ENCODE measurements at places on chromosomes 3 and 15.

DNA sequence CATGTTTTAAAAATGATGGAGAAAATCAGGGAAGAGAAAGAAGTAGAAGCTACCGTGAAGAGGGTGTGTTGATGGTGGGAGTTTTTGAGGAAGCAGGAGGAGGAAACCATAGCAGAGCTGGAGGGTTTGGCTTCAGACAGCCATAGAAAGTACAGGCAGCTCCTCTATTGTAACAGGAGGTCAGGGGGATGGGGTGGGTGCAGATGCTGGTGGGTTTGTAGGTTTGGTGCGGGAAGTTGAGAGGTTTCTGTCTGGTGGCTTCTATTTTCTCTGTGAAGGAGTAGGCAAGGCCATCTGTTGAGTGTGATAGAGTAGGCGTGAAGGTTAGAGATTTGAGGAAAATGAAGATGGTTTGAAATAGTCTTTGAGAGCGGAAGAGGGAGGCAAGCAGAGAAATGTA lies 97.7 kb upstream of the TBC1D5 start:
- no peak for DNase-seq

- DNase-seq: no peak
These were observed 12.0 kb downstream of the LYSMD4 start for GRCh38 chr15:99721104-99721778.

DNA sequence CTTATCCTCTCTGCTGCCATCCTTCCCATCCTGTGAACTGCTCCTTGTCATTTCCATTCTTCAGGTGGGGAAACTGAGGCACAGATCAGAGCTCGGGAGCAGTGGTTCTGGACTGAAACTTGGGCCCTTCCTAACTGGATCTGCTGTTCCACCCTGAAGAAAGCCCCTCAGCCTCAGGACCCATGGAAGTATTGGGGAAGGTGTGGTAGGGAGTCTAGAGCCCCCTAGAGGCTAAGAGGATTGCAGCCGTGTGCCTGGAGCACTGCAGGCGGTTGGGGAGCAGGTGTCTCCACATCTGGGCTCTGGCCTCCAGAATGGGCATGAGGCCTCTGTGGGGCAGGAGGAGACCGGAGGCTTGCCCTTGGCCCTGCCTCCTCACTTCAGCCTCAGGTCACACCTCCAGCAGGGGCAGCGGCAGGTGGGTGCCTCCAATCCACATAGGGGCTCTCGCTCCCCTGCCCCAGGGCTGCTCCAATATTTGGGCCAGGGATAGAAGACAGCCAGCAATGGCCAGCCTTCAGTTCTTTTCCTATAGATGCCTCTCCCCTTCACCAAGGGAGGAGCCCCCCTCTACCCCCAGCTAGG lies 28.1 kb downstream of the DNAJB8 start:
- no peak for DNase-seq

- DNase-seq: no peak
These were observed 51.0 kb upstream of the ATOSA start for GRCh38 chr15:52730173-52730572.

- DNase-seq: no peak
These were observed 515.2 kb downstream of the NTRK3 start for GRCh38 chr15:87741350-87741749.

- DNase-seq: no peak
These were observed 103.0 kb downstream of the ZNF385D start for GRCh38 chr3:21647961-21648360.

- no peak for DNase-seq
These were observed 23.0 kb downstream of the PLA2G4E start for GRCh38 chr15:41997845-41998244.

- DNase-seq: no peak
These were observed 2.1 kb downstream of the AMIGO3 start for GRCh38 chr3:49717211-49717958.

DNA sequence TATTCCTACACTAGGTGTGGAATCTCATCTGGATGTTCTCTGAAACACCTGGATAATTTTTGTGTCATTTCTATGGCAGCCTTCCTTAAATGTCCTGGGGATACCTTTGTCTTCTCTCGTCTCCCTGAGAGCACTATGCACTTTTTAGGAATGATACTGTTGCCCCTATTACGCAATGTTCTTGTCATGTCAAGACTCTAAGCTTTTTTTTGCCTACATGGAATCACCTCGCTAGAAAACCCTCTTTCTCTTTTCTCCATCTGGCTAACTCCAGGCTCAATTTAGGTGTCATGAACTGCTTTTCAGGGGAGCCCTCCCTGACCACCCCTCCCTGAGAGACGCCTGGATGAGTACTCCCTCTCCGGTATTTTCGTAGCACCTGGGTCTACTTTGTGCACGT lies 81.3 kb downstream of the SOX2 start:
- no peak for DNase-seq

GRCh38 chr15:61784734-61785133 lies 275.5 kb downstream of the VPS13C start:
- no peak for DNase-seq

- DNase-seq: no peak
These were observed 135.6 kb downstream of the ADAMTS9 start for GRCh38 chr3:64552160-64552559.

DNA sequence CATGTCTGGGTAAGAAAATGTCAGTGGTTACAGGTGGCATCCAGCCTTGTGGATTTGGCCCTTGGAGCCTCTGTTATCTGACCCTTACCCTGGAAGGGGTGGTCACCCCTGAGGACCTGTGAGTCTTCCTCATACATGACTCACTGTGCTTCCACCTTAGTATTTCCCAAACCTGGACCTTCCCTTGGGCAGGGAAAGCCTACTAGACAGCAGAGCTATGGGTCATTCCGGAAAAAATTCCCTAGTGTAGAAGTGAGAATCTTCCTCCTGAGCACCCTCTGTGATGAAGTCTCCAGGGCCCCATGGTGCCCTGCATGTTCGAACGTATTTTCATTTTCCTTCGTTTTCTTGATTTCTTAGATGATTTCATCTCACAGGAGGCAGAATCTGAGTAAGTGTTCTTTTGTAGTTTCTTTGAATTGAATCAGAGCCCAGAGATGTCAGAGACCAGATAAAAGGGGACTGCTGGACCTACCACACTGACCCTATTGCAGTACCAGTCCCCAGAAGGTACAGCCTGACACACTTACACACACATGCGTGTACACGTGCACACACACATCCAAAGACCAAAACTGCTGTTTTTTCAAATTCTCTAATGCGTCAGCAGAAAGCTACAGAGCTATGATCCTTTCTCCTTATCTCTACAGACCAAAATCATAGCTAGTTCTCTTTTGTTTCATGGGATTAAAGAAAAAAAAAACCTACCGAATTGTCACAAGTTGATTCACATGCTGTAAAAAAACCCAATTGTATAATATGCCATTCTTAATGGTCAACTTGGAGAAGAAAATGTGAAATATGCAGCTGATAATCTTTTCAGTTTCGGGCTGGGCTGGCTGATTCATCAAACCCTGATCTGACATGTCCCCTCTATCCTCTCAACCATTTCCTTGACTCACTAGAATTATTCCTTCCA lies 50.5 kb upstream of the ARHGEF3 start:
- no peak for DNase-seq

- no peak for DNase-seq
These were observed 52.8 kb downstream of the RAF1 start for GRCh38 chr3:12611117-12611516.

GRCh38 chr3:101084404-101084803 lies 91.2 kb upstream of the ABI3BP start:
- no peak for DNase-seq

- no peak for DNase-seq
These were observed 3.9 kb downstream of the HSPBAP1 start for GRCh38 chr3:122789585-122790273.

GRCh38 chr3:38102444-38102814 lies 34.5 kb downstream of the ACAA1 start:
- DNase-seq: no peak

- peak; percentile 59 for DNase-seq
These were observed 17.9 kb downstream of the ARHGEF3 start for GRCh38 chr3:56783644-56784447.

GRCh38 chr3:4514321-4514720 lies 21.2 kb downstream of the ITPR1 start:
- DNase-seq: no peak

DNA sequence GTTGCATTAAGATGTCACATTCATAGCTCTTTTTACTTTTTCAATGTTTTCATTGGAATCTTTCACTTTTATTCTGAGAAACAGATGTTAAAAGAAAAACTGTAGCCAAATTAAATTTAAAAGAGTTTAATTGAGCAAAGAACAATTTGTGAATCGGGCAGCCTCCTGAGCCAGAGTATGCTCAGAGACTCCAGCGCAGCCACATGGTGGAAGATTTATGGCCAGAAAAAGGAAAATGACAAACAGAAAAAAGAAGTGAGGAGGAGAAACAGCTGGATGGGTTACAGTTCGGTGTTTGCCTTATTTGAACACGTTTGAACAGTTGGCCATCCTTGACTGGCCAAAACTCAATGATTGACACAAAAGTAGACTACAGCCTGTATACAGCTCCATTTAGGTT lies 33.8 kb upstream of the RAB11A start:
- DNase-seq: no peak

GRCh38 chr3:194690501-194691372 lies 5.1 kb downstream of the FAM43A start:
- DNase-seq: no peak

GRCh38 chr3:65342084-65342683 lies 654.4 kb upstream of the ADAMTS9 start:
- DNase-seq: no peak

DNA sequence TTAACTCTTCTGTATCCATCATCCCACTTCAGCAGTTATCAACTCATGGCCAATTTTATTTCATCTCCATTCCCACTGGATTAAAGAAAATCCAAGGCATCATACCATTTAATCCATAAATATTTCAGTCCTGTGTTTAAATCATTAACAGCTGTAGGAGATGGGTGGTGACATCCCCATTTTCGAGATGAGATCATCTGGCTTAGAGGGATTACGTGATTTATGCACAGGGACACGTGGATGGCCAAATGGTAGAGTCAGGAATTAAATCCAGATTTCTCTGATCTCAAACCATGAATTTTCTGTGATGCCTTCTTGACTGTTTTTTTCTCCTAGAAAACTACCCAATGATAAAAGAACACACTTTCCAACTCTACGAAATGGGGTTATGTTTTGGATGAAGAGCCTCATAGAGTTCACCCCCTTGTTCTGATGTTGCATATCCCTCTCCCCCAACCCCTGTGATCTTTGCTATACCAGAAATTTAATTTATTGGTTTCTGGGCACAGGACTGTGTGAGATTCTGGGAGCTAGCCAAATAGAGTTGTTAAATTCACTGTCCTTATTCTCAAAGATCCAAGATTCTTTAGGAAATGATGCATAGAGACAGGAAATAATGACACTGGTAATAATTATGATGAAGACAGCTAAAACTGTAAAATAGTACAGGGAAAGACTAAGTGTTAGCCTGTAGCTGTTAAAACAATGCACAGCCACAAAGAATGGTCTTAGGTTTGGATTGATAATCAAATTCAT lies 7.4 kb downstream of the ZNF589 start:
- DNase-seq: no peak

DNA sequence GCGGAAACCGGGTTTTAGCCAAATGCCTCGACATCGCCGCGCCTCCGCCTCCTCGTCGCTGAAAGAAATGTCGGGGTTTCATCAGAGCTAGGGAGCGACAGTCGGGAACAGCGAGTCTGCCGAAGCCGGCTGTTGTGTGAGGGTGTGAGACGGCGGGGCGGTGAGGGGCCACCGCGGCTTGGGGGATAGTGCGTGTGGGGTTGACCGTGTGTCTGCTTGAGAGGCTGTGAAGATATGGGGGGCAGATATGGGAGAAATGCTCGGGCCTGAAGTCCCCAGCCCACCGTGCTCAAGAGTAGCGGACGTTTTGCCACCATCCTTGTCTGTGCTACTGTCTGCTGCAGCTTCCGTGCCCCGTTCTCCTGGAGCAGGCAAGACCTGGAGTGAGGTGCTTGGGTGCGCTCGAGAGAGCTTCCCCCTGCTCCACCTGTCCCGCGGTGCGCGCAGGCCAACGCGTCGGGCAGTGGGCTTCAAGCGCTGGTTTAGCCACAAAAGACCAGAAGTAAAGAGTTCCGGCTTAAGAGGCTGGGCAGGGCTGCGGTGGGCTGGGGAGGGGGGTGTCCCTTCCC lies 716 bp upstream of the ISLR2 start:
- DNase-seq: no peak

GRCh38 chr15:90716317-90716975 lies 700 bp upstream of the BLM start:
- DNase-seq: no peak

GRCh38 chr3:183385698-183386613 lies 42.5 kb downstream of the MCF2L2 start:
- peak; percentile 27 for DNase-seq

GRCh38 chr3:116051040-116051439 lies 394.2 kb downstream of the LSAMP start:
- no peak for DNase-seq

- DNase-seq: no peak
These were observed 66.1 kb upstream of the CHMP2B start for GRCh38 chr3:87161013-87161412.

GRCh38 chr3:71492974-71493771 lies 90.4 kb downstream of the FOXP1 start:
- DNase-seq: no peak

- no peak for DNase-seq
These were observed 16.6 kb downstream of the LYSMD4 start for GRCh38 chr15:99716540-99717095.

DNA sequence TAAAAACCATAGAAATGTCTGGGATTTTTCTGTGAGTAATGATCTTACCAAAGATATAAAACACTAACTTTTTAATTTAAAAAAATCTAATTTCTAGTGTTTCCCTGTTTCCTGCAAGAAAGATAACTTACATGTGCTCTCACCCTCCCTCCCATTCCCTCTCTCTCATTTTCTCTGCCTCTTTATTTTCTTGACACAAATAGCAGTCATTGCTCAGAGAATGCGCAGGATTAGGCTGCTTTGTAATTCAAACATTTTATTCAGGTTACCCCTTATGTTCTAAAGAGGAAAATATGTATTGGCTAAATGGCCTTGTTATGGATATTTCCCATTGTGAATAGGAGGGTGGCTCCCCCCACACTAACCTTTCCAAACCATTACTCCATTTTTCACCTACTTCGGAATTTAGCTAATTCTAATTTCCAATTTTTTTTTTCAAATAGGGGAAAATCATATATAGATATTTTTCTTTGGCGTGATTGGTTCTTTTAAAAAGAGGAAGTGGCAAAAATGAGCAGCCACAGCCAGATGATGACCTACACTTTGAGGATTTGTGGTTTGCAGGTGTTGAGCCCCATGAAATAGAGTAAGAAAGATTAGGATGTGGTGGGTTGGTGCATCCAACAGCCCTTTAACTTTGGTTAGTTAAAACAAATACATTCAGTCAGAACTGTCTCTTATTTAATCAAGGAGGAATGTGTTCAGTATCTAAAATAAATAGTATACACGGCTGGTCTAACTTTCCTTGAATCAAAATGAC lies 554.4 kb downstream of the IGSF11 start:
- no peak for DNase-seq

DNA sequence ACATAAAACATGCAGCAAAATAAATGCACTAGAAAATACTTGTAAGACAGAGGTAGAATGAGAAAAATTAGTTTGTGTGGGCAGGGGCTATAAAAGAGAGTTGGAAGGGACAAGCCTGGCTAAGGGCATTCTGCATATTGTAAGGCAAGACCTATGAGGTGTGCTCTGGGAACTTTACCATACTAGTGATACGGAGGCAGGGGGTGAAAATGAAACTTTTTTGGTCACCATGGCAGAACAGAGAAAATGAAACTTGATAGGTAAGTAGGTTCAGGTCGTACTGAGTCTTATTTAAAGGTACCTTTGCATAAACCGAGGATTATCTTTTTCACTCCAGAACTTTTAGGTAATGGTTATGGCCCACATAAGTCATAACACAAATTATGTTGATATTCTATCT lies 74.7 kb upstream of the ACKR4 start:
- DNase-seq: no peak
